Esophagus squamous epithelium (tissue), 5 donors: ENCODE measurements at places on chromosomes 4 and X. TPM values are rescaled to one million over a fixed set of nuclear protein-coding genes. Genes with fewer than 3 reads are reported as not detected.

The CPE gene
- 6.6 TPM for total RNA-seq

DNA sequence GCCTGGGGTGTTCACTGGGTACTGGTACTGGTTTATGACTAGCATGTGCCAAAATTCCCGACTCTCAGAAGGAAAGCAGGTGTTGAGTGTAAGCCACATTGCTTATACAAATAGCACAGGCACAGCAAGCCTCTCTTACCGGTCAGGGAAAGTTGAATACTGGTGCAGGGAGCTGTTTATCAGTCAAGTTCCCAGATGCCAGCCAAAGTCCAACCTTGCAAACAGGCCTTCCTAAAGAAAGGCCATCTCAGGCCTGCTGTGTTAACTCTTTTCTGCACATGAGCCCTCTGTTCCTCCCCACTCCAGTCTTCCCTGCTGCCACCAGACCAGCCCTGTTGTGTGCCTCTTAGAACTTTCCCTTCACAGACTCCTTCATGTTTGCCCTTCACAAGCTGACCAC lies 34.2 kb downstream of the PKD2 start:
- no peak for DNase-seq
- no peaks in the 10 kb centered on the region for H3K27me3 ChIP-seq
- no peak overlapping the region for H3K4me3 ChIP-seq
- H3K27ac ChIP-seq, result no peak overlapping the region

- no peak for DNase-seq
- H3K27ac ChIP-seq, result peak overlapping the region; percentile 32
- no peak overlapping the region for H3K4me3 ChIP-seq
- no peaks in the 10 kb centered on the region for H3K27me3 ChIP-seq
These were observed 133.8 kb downstream of the AFF1 start for GRCh38 chr4:87068583-87069021.

GRCh38 chrX:155056471-155056870 lies 14.5 kb downstream of the CMC4 start:
- H3K27ac ChIP-seq, result peak overlapping the region; percentile 48
- H3K36me3 ChIP-seq, result peaks cover 54% of the 10 kb centered on the region
- H3K4me1 ChIP-seq, result no peaks in the 10 kb centered on the region
- H3K4me3 ChIP-seq, result no peak overlapping the region
- H3K27me3 ChIP-seq, result no peaks in the 10 kb centered on the region

- DNase-seq, result no peak
- H3K27ac ChIP-seq, result no peak overlapping the region
- no peaks in the 10 kb centered on the region for H3K36me3 ChIP-seq
- no peaks in the 10 kb centered on the region for H3K27me3 ChIP-seq
These were observed 71.0 kb downstream of the PJA1 start for GRCh38 chrX:69093960-69094871.

GRCh38 chr4:170011921-170012628 lies 14.1 kb downstream of the MFAP3L start:
- no peak for DNase-seq
- H3K27ac ChIP-seq, result no peak overlapping the region
- H3K4me3 ChIP-seq, result no peak overlapping the region
- H3K36me3 ChIP-seq, result no peaks in the 10 kb centered on the region
- H3K4me1 ChIP-seq, result peaks cover 5% of the 10 kb centered on the region
- H3K27me3 ChIP-seq, result peaks cover 39% of the 10 kb centered on the region

GRCh38 chr4:56671860-56672259 lies 9.2 kb downstream of the HOPX start:
- H3K4me3 ChIP-seq, result no peak overlapping the region
- no peak for DNase-seq
- H3K27ac ChIP-seq, result no peak overlapping the region
- no peaks in the 10 kb centered on the region for H3K4me1 ChIP-seq
- no peaks in the 10 kb centered on the region for H3K36me3 ChIP-seq

GRCh38 chr4:131526686-131527085 lies 1622.4 kb upstream of the PCDH10 start:
- no peak overlapping the region for H3K27ac ChIP-seq
- no peak for DNase-seq
- H3K36me3 ChIP-seq, result no peaks in the 10 kb centered on the region
- no peaks in the 10 kb centered on the region for H3K4me1 ChIP-seq

The RASL11B gene
- 0.95 TPM for total RNA-seq

DNA sequence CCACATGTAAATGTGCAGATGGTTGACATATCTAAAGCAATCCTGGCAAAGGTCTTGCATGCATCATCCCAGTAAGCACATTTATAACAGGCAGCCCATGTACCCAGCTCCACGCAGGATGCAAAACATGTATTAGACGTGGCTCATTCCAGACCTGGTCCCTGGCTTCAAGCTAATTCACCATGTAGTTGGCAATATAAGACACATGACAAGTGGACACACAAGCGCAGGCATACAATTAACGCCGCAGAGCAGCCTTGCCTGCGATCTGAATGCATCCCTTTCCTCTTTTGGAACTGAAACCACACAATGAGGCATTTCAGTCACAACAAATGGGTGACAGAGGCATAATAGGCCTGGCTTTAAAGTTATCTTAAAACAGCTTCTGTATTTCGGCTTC lies 114.5 kb upstream of the TRIM2 start:
- H3K36me3 ChIP-seq, result no peaks in the 10 kb centered on the region
- no peak overlapping the region for H3K27ac ChIP-seq
- H3K4me3 ChIP-seq, result no peak overlapping the region

The ADH1B gene
- total RNA-seq, result 317 TPM

- DNase-seq, result no peak
- H3K4me1 ChIP-seq, result peaks cover 6% of the 10 kb centered on the region
- no peaks in the 10 kb centered on the region for H3K27me3 ChIP-seq
- no peaks in the 10 kb centered on the region for H3K36me3 ChIP-seq
These were observed 4.5 kb downstream of the MID1IP1 start for GRCh38 chrX:38805432-38806389.

The CFI gene
- 45.1 TPM for total RNA-seq

GRCh38 chr4:116847616-116848015 lies 237.8 kb downstream of the TRAM1L1 start:
- H3K27ac ChIP-seq, result no peak overlapping the region
- H3K4me1 ChIP-seq, result no peaks in the 10 kb centered on the region
- no peaks in the 10 kb centered on the region for H3K36me3 ChIP-seq
- no peak overlapping the region for H3K4me3 ChIP-seq
- no peak for DNase-seq
- H3K27me3 ChIP-seq, result no peaks in the 10 kb centered on the region

DNA sequence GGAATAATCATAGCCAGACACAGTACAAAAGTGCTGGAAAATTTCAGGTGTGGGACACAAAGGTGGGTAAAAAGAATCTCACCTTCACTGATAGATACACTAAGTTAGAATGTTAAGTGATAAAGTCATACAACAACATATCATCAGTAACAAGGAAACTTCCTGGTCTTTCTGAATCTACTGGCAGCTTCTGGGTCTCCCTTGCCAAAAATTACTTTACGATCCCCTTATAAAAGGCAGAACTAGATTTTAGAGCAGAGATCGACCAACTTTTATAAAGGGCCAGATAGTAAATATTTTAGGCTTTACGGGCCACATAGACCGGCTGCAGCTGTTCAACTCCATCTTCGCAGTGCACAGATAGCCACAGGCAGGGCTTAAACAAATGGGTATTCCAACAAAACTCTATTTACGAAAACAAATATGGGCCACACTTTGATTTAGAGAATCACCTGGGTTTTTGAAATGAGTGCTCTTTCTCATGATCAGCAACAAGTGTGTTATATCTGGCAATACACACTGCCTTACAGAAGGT lies 159.9 kb downstream of the AASDH start:
- no peaks in the 10 kb centered on the region for H3K4me1 ChIP-seq
- no peak overlapping the region for H3K4me3 ChIP-seq
- H3K27me3 ChIP-seq, result no peaks in the 10 kb centered on the region
- H3K27ac ChIP-seq, result no peak overlapping the region
- DNase-seq, result no peak

The PDHA2 gene
- total RNA-seq, result not detected

The MAOB gene
- total RNA-seq, result 2.3 TPM

The ANKRD37 gene
- total RNA-seq, result 40.1 TPM

- H3K27me3 ChIP-seq, result no peaks in the 10 kb centered on the region
- no peaks in the 10 kb centered on the region for H3K36me3 ChIP-seq
- H3K4me3 ChIP-seq, result no peak overlapping the region
- H3K4me1 ChIP-seq, result peaks cover 9% of the 10 kb centered on the region
These were observed 942 bp upstream of the APLN start for GRCh38 chrX:129655547-129656249.

The RAB9A gene
- 25.3 TPM for total RNA-seq

GRCh38 chrX:94400488-94400887 lies 726.5 kb downstream of the FAM133A start:
- H3K4me1 ChIP-seq, result peaks cover 3% of the 10 kb centered on the region
- H3K27ac ChIP-seq, result peak overlapping the region; percentile 49
- H3K4me3 ChIP-seq, result no peak overlapping the region
- no peaks in the 10 kb centered on the region for H3K27me3 ChIP-seq
- DNase-seq, result no peak

The CT45A1 gene
- total RNA-seq, result not detected

- no peak overlapping the region for H3K4me3 ChIP-seq
- H3K27ac ChIP-seq, result no peak overlapping the region
- no peaks in the 10 kb centered on the region for H3K36me3 ChIP-seq
- H3K27me3 ChIP-seq, result no peaks in the 10 kb centered on the region
- no peaks in the 10 kb centered on the region for H3K4me1 ChIP-seq
- no peak for DNase-seq
These were observed 56.4 kb upstream of the PLAC1 start for GRCh38 chrX:134714633-134715110.

DNA sequence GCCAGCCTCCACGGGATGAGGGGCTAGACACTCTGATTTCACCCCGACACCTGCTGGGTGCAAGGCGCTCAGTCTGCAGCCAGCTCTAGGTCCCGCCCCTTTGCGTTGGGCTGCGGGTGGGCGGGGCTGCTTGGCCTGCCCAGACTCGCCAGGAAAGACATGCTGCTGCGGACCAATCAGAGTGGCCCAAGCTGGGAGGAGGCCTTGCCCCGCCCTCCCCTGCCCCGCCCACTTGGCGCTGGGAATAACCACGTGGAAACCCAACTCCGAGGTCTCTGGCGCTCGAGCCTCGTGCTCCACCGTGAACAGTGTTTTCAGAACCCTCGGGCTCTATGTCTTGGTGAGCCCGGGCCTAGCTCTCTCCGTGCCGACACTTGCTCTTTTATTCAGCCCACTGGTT lies 5.3 kb upstream of the VMA21 start:
- no peak for DNase-seq
- H3K4me3 ChIP-seq, result no peak overlapping the region
- no peaks in the 10 kb centered on the region for H3K27me3 ChIP-seq
- H3K36me3 ChIP-seq, result no peaks in the 10 kb centered on the region

GRCh38 chr4:8775751-8776355 lies 95.8 kb downstream of the HMX1 start:
- H3K27me3 ChIP-seq, result no peaks in the 10 kb centered on the region
- DNase-seq, result no peak
- no peak overlapping the region for H3K27ac ChIP-seq
- H3K4me1 ChIP-seq, result no peaks in the 10 kb centered on the region

DNA sequence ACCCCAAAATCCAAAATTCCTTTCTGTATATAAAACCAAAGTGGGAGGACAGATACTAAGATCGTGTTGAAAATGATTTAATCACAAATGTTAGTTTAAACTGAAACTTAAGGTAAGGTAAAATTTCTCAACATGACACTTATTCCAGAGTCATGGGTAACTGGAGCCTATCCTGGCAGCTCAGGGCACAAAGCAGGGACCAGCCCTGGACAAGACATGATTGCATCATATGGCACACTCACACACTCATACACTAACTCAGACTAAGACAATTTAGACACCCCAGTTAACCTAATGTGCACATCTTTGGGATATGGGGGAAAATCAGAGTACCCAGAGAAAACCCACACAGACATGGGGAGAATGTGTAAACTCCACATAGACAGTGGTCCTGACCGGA lies 244.1 kb upstream of the TEX13A start:
- no peak for DNase-seq
- no peak overlapping the region for H3K27ac ChIP-seq
- H3K27me3 ChIP-seq, result no peaks in the 10 kb centered on the region
- no peak overlapping the region for H3K4me3 ChIP-seq

The HSFX2 gene
- not detected for total RNA-seq

The KLB gene
- total RNA-seq, result 0.48 TPM

GRCh38 chr4:2691313-2691712 lies 64.8 kb downstream of the TNIP2 start:
- H3K4me3 ChIP-seq, result no peak overlapping the region
- H3K27ac ChIP-seq, result no peak overlapping the region
- H3K36me3 ChIP-seq, result peaks cover 18% of the 10 kb centered on the region

The METAP1 gene
- total RNA-seq, result 66.2 TPM

The GRPR gene
- total RNA-seq, result not detected

- no peaks in the 10 kb centered on the region for H3K27me3 ChIP-seq
- H3K4me1 ChIP-seq, result peaks cover 13% of the 10 kb centered on the region
- no peaks in the 10 kb centered on the region for H3K36me3 ChIP-seq
- H3K27ac ChIP-seq, result no peak overlapping the region
- H3K4me3 ChIP-seq, result no peak overlapping the region
- no peak for DNase-seq
These were observed 503.3 kb upstream of the FAM241A start for GRCh38 chr4:111641813-111642579.

- no peaks in the 10 kb centered on the region for H3K27me3 ChIP-seq
- no peaks in the 10 kb centered on the region for H3K36me3 ChIP-seq
- no peak for DNase-seq
- H3K4me1 ChIP-seq, result no peaks in the 10 kb centered on the region
These were observed 29.8 kb upstream of the TMEM150C start for GRCh38 chr4:82591592-82591991.

DNA sequence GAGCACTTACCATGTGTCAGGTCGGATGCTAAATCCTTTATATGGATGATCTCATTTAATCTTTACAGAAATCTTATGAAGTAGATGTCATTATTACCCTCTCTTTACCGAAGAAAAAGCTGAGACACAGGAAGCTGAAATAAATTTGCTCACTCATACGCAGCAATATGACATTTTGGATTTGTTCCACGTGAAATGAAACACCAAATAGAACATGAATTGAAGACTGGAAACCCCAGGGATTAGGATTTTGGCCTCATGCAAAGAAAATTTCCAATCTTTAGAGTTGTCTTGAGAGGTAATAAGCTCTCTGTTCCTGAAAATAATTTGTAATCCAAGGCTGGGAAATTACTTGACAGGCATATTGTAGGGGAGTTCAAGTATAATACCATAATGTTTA lies 354.4 kb upstream of the CLNK start:
- H3K4me1 ChIP-seq, result no peaks in the 10 kb centered on the region
- no peaks in the 10 kb centered on the region for H3K36me3 ChIP-seq
- no peak overlapping the region for H3K4me3 ChIP-seq
- H3K27ac ChIP-seq, result no peak overlapping the region

- no peak overlapping the region for H3K4me3 ChIP-seq
- no peaks in the 10 kb centered on the region for H3K4me1 ChIP-seq
- H3K27ac ChIP-seq, result no peak overlapping the region
- H3K36me3 ChIP-seq, result no peaks in the 10 kb centered on the region
- DNase-seq, result no peak
These were observed 83.8 kb downstream of the MOSPD2 start for GRCh38 chrX:14956813-14957582.

The ADH1C gene
- total RNA-seq, result 0.75 TPM
